ENCODE measurements at places on chromosomes 11 and 22.

- no peak for DNase-seq
Observed at GRCh38 chr11:46625406-46625805, 8.1 kb downstream of the ATG13 start.

- no peak for DNase-seq
Observed at GRCh38 chr11:129998905-129999304, 3.7 kb downstream of the PRDM10 start.

DNA sequence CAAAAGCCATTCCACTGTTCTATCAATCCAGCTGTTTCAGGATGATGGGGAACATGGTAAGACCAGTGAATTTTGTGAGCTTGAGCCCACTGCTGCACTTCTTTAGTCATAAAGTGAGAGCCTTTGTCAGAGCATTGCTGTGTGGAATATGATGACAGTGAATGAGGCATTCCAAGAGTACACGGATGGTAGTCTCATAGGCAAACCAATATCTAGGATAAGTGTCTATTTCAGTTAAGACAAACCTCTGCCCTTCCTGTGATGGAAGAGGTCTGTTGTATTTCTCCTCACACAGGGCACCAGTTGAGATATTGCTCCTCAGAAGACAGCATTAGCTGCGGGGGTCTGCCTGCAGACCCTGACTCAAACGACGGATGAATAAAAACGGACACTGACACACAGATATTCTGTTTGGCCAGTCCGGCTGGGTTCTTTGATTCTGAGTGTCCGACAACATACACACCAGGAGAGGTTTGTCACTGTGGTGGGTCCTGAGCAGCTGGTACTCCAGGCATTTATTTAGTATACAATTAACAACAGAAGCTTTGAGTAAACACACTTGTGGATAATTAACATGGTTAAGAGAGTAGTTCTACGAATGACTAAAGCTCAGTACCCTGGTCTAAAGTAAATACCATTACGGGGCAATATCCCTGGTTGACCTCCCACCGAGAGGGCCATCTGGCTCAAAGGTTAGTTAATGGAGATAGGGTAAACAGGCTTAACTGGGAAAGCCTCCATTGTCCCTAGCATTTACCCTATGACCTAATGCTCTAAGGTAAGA lies 121.7 kb downstream of the ZNF280B start:
- no peak for DNase-seq

GRCh38 chr22:46977656-46978343 lies 215.3 kb downstream of the TBC1D22A start:
- no peak for DNase-seq

DNA sequence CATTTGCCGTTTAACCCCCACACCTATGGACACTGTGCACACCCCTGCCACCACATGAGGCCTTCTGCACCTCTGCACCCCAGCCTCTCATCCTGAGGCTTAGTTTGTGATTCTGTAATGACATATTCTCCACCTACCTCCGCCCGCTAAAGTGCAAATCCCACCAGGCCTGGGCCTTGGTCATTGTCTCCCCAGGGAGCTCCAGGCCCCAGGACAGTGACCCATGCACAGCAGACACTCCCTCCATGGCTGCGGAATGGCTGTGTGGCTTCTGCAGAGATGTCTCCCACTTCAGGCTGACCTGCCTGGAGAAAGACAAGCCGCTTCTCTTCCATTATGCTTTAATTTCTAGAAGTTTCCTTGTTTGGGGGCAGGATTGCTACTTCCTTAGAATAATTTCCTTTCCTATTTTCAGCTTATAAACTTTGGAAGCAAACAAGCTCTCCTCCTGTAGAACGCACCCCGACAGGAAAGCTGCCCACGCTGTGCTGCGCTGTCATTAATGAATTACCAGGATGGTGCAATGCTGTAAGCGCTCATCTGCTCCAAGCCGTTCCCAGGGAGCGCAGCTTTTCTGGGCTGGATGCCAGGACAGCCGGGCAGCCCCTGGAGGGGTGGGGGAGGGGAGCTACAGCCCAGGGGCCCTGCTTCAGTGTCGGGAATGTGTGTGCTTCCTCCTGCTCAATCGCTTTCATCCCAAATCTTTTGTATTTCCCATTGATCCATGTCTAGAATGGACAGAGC lies 618.0 kb downstream of the BRD1 start:
- DNase-seq: no peak

- DNase-seq: no peak
Observed at GRCh38 chr22:33829546-33830280, 90.6 kb downstream of the LARGE1 start.

All from fibroblast of skin of left biceps (primary cell).